A172 (cell line): ENCODE measurements at places on chromosomes 3 and 15. TPM values are rescaled to one million over a fixed set of nuclear protein-coding genes. Genes with fewer than 3 reads are reported as not detected.

GRCh38 chr15:76177491-76178040, 117.8 kb downstream of the TMEM266 start:
- peak; percentile 72 for DNase-seq

DNA sequence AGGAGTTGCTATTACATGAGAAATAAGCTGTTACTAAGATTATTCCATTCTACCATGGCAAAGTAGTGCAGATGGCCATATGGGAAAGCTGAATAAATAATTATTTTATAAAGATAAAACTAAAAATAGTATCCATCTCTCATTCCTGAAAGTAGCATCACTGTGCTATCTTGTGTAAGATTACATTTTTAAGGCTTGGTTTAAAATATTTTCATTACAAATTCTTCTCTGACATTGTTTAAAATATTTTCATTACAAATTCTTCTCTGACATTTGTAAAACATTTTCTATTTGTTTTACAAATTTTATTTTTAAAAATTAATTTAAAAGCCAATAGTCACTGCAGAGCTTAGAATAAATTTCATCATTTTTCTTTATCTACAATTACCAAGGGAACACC, 665.5 kb upstream of the NAALADL2 start:
- no peak for DNase-seq

GRCh38 chr15:95215017-95215416, 983.7 kb downstream of the MCTP2 start:
- no peak for DNase-seq

- peak; percentile 44 for DNase-seq
Measured at GRCh38 chr3:143975554-143976152, 4.0 kb downstream of the DIPK2A start.

- DNase-seq = no peak
Measured at GRCh38 chr3:17626395-17626794, 116.0 kb downstream of the TBC1D5 start.

GRCh38 chr3:62995119-62995518, 119.9 kb upstream of the CADPS start:
- no peak for DNase-seq

DNA sequence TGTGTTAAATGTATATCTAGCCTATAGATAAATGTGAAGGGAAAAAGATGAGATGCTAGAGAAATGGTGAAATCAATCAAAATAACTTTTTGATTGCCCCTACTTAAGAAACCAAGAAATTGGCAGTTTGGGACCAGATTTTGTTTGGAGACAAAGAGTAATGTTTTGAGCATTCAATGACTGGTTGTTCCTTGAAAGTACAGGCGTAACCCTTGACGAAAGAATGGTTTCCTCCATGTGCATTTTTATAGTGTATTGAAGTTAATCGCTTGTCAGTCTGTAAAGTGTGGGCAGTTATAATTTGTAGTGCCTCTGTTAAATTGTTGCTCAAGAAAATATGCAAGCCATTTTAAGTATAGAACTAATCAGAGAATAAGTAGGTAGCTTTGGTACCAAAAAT, 1.2 kb downstream of the KIF23 start:
- no peak for DNase-seq

GRCh38 chr3:63413523-63413922, 135.4 kb downstream of the SYNPR start:
- no peak for DNase-seq

GRCh38 chr15:95131131-95131556, 899.8 kb downstream of the MCTP2 start:
- no peak for DNase-seq

GRCh38 chr3:138948371-138949001, 1.5 kb downstream of the FOXL2NB start:
- DNase-seq = no peak

- DNase-seq = no peak
Measured at GRCh38 chr15:71107501-71107815, 7.8 kb upstream of the THSD4 start.

DNA sequence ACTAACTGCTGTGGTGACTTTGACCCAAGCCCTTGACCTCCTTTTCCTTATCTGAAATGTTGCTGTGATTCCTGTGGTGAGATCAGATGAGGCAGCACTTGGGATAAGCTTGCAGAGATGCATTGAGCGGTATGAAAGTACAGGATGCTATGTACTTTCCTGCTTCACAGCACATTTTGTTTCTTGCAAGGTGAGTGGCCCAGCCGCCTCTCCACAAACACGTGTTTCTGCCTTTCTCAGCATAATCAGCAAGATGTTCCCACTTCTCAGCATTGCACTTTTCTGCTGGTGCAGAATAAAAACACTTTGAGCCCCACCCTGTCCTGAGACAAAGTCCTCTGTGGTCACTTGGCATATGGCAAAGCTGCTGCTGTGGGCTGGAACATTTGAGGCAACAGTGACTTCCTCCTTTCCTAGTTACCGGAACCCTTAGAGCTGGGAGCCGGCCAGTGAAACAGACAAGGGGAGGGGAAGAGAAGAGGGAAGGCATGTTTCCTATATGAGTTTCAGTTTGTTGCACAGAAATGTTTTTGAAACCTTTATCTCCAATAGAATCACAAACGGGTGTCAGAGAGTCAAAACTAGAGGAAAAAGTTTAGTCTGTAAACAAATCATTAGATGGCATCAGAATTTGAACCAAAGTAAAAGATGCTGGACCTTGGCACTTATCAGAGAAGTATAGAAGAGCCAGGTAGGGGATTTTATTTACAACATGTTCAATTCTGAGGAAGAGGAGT, 5.0 kb downstream of the NUDT16 start:
- no peak for DNase-seq

DNA sequence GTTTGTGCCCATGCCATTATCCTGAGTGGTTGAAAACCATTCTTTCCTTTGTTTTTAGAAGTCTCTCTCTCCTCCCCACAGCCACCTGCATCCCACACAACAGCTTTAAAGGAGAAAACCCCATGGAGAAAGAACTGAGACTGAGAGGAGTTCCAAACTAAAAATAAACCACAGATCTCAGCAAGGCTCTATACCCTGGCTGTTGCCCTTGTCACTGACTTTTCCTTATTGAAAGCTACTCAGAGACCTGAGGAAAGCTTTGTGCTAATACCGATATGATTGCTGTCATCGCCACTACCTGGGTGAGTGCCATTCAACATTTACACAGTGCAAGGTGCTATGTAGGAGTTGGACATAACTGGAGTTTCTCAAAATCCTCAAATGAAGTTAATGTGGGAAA, 55.5 kb upstream of the RASGRP1 start:
- no peak for DNase-seq

GRCh38 chr15:26806151-26806550, 33.3 kb upstream of the GABRB3 start:
- DNase-seq = no peak

- no peak for DNase-seq
Measured at GRCh38 chr3:147799601-147800000, 390.4 kb downstream of the ZIC1 start.

Gene GOLGA8G
- total RNA-seq = not detected in 2 replicates

Gene KCNH8
- not detected in 2 replicates for total RNA-seq

Gene RNF168
- total RNA-seq = 25.3 and 25.9 TPM in 2 replicates

Gene FGF12
- 4.3 and 4.9 TPM in 2 replicates for total RNA-seq

Gene ELL3
- 3.6 and 6.1 TPM in 2 replicates for total RNA-seq

Gene RFTN1
- total RNA-seq = 46.1 and 52.1 TPM in 2 replicates

Gene PEX5L
- total RNA-seq = 0.12 TPM in 1 of 2 replicates, not detected in the other
